Foreskin fibroblast (primary cell): ENCODE measurements at places on chromosomes 3 and 15.

DNA sequence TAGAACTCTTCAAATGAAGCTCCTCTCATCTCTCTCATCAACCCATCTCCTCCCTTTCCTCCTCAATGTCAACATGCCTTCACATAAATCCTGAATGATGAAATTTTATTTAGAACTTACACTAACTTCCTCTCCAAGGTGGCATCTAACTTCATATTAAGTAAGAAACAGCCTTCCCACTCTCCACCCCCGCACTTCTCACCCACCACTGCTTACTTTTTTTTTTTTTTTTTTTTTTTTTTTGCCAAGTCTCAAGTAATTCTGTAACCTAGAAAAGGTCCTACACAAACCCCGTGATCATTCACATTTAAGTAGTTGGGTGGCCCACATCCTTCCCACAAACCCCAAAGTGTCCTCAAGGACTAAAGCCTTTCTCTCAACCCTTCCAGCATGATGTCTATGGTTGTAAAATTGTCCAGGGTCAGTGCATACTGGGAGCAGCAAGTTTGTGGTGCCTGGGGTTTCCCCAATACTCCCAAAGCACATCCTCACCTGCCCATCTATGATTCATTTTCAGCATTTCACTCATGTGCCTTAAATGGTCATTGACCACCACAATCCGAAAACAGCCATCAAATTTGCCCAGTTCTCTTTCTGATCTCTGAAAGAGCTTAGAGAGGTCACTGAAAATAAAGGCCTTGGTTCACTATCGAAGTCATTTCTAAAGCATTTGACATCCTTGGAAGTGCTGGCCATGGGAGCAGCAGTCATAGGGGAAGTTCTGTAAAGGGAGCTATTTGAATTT lies 47.2 kb downstream of the CD86 start:
- no peak for DNase-seq

DNA sequence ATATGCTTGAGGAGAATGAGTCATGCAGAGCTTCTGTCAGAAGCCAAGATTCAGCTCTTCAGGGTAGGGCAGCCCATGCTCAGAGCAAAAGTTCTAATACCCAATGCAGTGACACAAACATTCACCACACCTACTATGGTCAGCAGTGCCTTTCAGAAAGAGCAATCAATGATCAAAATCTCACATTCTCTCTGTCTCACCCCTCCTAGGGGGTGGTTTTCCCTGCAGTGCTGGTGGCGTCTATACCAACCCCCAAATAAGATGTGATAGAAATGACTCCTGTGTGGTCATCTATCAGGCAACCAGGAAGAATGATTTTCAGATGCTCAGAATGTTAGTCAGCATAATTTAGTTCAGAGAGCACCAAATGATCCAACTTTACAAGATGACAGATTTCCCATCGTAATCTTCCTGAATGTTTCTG lies 385.3 kb downstream of the NTRK3 start:
- DNase-seq = no peak

DNA sequence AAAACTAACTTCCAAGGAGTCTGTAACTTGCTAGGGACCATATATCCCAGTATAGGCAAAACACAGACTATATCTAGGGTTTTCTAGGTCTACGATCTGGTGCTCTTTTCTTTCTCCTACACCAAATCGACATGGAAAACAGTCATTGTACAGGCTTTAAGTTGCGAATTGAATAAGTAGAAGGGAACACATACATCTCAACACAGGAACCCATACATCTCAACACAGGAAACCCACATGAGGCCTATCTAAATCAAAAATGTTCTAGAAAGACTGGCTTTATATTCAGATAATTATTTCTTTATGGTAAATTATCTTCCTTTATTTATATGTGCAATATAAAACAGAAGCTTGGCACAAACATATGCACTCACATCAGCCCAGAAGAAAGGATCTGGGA lies 126.6 kb downstream of the ADAM10 start:
- no peak for DNase-seq

DNA sequence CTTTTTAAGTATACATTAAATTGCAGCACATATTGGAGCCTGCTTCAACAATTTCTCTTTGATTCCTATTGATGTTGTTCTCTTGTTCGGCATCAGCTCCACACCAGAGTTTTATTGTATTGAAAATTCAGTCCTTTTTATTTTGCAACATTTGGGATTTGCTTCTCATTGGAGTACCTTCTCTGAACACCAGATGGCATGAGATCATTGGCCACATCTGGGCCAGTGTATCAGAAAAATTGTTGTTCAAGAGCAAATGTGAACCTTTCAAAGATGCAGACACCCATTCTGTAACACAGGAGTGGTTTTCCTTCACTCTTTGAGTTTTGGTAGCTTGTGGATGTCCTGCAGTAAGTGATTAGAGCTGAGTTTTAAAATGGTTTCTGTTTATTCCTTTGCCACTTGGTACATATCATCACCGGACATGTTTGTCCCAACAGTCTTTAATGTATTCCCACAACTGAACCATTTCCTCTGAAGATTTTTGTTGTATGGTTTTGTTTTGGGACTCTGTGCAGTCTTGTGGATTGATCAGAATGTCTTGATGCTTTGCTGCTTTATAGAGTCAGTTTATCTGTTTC lies 96.1 kb downstream of the MCTP2 start:
- DNase-seq = peak; percentile 7

- DNase-seq = no peak
Measured at GRCh38 chr3:32113566-32113965, 7.1 kb downstream of the GPD1L start.

DNA sequence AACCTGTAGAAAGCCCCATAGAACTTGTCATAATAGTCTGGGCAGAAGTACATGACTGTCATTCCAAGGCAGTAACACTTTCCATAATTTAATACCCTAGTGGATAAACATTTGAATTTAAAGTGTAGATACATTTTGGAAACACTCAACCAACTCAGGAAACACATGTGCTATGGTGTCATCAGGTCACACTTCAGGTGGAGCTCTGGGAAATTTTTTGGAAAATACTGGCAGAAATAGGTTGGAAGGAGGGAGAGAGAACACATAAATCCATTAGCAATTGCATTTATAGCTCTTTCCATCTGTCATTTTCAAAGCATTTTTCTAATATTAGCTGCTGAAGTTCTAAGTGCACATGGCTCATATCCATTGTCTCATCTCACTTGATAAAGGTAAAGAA lies 135.7 kb downstream of the MEIS2 start:
- DNase-seq = no peak

GRCh38 chr3:127647845-127648204 lies 18.8 kb downstream of the PODXL2 start:
- no peak for DNase-seq

- DNase-seq = peak; percentile 84
Measured at GRCh38 chr15:35624881-35625280, 78.9 kb upstream of the DPH6 start.

- peak; percentile 19 for DNase-seq
Measured at GRCh38 chr15:91521996-91522395, 331.5 kb upstream of the SLCO3A1 start.
